Tibial nerve (tissue), 4 donors: ENCODE measurements at places on chromosomes 2 and 18.
A peak's percentile ranks its signal among the peaks of the same experiment; 100 is the strongest.

- peak; percentile 50 for DNase-seq
Observed at GRCh38 chr2:25324905-25325592, 16.7 kb downstream of the DNMT3A start.

DNA sequence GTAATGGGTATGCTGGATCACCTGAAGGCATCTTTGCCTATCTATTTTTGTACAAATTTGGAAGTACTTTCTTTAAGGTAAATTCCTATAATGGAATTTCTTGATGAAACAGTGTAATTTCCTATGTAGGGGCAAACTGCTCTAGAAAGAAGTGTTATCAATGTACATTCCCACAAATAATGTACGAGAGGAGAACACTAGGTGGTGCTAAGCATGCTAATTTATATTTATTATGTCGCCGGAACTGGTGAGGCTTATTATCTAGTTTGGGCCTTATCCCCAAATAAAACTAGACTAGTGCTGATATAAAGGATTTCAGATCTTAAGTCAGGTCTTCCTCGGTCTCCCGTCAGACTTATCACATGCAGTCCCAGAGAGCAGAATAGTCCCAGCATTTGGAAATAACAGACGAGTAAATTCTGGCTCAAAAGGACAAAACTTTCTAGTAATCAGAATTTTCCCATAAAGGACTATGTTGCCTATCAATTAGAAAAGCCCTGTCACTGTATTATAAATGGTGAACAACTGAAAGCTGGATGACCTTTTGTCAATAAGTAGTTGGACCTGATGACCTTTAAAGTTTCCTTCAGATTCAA lies 86.9 kb upstream of the RBBP8 start:
- no peak for DNase-seq

DNA sequence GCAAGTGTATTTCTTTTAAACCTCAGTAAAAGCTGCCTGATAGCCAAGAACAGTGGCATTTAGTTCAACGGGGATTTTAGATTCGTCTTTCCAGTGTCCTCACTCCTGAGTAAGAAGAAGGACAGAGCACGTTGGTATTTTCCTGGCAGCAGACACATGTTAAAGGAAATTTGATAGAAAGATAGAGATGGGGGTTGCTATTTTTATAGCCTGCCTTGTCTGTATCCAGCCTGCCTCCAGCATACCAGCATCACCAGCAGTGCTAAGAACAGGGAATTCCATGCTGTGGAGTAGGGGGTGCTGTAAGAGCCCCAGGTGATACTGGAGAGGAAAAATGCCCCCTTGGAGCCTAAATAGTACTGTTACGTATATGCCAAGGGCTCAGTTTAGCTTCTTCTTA lies 1.1 kb upstream of the SMYD1 start:
- no peak for DNase-seq

GRCh38 chr2:1915196-1915595 lies 170.9 kb upstream of the PXDN start:
- DNase-seq = no peak

GRCh38 chr2:122927197-122927596 lies 1097.9 kb upstream of the CNTNAP5 start:
- no peak for DNase-seq

- no peak for DNase-seq
Observed at GRCh38 chr2:13227578-13227977, 510.8 kb downstream of the TRIB2 start.

- DNase-seq = no peak
Observed at GRCh38 chr18:74806073-74806472, 208.4 kb downstream of the ZNF407 start.

- no peak for DNase-seq
Observed at GRCh38 chr18:7848054-7848412, 280.9 kb downstream of the PTPRM start.

DNA sequence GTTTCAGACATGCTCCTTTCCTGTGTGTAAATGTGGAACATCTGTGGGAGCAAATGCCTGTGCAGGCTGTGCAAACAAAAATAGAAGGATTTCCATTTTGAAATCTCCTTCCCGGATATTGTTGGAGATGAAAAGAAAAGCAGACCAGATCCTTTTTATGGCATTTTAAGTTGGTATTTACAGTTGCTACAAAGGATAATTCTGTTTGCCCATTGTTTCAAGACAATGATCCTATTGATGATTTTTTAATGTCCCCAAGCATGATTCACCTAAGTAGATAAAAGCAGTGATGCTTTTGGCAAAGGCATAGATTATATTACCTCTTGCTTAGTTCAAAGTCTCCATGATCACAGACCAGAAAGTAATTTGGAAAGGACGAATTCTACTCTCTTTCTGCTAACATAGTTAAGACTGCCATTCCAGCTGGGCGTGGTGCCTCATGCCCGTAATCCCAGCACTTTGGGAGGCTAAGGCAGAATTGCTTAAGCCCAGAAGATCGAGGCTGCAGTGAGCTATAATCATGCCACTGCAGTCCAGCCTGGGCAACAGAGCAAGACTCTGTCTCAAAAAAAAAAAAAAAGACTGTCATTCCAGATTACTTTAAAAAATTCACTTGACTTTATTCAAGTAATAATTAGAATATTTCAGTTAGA lies 209.6 kb upstream of the SLC39A10 start:
- no peak for DNase-seq

- DNase-seq = no peak
Observed at GRCh38 chr2:73043276-73043675, 28.2 kb downstream of the SFXN5 start.

GRCh38 chr2:168237741-168238140 lies 9.7 kb downstream of the STK39 start:
- DNase-seq = no peak

DNA sequence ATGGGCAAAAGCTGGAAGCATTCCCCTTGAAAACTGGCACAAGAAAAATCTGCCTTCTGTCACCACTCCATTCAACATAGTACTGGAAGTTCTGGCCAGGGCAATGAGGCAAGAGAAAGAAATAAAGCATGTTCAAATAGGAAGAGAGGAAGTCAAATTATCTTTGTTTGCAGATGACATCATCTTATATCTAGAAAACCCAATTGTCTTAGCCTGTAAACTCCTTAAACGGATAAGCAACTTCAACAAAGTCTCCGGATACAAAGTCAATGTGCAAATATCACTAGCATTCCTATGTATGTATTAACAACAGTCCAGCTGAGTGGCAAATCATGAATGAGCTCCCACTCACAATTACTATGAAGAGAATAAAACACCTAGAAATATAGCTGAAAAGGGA lies 1579.3 kb downstream of the SUCLG1 start:
- no peak for DNase-seq

DNA sequence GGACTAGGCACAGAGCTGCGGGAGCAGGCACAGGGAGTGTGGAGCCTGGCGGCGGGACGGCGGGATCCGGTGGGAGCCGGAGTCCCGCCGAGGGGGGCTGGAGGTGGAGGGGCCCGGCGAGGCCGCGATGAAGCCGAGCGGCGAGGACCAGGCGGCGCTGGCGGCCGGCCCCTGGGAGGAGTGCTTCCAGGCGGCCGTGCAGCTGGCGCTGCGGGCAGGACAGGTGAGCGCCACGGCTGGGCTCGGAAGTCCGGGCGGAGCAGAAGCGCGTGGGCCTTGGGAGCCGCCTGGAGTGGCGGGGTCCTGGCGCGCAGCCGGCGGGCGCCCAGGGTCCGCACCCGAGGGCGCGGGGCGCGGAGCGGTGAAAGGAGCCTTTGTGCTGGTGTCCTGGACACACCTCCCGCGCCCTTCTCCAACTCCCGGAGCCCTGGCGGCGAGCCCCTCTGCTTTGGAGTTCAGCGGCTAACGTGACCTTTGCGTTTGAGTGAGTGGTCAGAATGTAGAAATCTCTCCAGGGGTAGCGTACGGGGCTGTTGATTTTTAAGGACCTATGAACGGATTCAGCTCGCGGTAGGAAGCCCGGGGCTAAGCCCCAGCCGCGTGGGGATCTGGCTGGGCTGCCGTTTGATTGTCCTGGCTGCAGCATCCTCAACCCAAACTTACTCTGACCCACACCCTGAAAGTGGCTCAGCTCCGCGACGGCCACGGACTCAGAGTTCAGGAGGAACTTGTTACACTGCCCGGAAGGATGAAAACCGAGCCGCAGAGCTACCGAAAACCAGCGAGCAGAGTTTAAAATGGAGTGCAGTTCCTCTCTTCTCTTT lies 448 bp downstream of the IMPA2 start:
- DNase-seq = no peak

DNA sequence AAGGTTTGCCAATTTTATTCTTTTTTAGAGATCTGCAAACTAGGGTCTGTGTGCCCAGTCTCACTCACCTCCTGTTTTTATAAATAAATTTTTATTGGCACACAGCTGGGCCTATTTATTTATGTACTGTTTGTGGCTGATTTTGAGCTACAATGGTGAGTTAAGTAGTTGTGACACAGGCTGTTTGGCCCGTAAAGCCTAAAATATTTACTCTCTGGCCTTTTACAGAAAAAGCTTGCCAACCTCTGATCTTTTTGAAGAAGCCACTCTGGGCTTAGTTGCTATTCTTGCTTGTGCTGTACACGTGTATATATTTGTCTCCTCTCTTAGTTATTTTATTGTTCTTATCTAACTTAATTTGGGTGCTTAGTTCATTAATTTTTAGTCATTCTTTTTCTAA lies 14.5 kb downstream of the NAB1 start:
- no peak for DNase-seq

GRCh38 chr2:60079562-60079961 lies 473.9 kb downstream of the BCL11A start:
- no peak for DNase-seq

DNA sequence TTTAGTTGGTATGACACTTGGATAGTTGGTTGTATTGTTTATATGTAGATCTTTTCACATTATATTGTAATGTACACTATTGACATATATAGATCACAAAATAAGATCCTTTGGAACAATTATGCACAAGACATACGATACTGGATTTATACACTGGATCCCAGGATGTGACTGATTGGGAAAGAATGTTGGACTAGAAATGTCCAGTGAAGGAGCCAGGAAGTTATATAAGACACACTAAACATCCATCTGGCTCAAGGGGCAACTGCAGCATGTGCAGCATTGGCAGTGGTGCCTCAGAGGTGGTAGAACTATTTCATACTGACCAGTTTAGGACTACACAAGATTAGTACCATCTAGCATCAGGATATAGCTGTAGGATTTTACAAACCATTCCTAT lies 104.9 kb downstream of the TRABD2A start:
- DNase-seq = no peak
